ENCODE measurements at places on chromosomes 6 and 20.

DNA sequence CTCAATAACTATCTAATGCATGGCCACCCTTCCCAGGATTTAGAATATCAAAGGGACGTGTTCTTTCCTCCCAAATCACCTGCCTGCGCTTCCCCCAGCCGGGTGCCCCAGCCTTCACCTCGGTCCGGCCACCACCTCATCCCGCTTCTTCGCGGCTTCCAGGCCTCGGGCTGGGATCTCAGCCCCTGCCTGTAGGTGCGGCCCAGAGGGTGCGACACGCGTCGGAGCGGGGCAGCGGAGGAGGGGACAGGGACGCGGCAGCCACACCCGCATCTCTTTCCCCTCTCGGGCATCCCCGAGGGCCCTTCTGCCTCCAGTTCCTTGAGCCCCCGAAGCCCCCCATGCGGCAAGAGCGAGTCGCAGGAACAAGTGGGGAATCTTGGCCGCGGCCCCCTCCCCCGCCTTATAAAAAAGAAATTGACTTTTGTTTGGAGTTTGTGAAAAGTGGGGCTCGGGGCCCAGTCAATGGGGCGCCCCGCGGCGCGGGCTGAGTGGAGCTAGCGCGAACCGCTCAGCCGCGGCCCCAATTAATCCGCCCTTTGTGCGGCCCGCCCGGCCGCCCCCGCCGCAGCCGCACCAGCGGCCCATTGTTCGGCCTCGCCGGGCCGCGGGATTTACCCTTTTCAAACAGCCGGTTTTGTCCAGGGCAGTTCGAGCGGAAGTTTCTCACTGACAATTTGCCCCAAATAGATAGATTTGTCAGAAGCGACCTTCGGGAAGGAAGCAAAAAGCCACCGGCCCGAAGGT, 8.4 kb upstream of the NR2E1 start:
- no peak for DNase-seq

DNA sequence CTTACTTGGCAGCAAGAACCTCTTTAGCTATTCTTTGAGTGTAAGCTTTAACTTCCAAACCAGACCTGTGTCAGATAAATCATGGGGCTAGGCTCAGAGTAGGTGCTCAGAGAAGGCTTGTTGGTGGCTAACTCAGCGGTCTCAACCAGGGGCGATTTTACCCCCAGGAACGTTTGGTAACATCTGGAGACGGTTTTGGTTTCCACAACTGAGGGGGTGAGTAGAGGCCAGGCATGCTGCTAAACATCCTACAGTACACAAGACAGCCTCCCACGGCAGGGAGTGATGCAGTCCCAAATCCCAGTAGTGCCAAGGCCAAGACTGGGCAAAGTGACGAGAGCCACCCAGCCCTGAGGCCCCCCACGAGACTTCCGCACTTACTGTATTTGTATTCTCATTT, 59.2 kb downstream of the RAB44 start:
- no peak for DNase-seq

- DNase-seq, result no peak
These were observed 71.5 kb upstream of the COL21A1 start for GRCh38 chr6:56318851-56319250.

- no peak for DNase-seq
These were observed 134.8 kb downstream of the JPH2 start for GRCh38 chr20:44052166-44052565.

DNA sequence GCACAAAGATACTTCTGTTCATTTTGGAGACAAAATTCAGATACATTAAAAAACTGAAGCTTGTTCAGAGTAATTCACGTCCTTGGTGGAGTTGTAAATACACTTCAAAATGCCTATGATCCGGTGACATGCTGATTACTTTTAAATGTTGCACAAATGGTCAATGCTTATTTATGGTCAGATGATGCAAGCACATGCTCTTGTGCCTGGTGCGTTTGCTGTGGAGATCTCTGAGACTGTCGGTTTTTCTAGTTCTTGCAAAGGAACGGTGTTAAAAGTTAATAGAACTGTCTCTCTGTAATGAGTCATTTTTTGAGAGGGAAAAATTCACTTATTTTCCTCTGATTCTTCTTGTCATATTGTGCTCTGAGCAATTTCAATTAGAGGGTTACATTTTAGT, 45.2 kb upstream of the EDN3 start:
- no peak for DNase-seq

DNA sequence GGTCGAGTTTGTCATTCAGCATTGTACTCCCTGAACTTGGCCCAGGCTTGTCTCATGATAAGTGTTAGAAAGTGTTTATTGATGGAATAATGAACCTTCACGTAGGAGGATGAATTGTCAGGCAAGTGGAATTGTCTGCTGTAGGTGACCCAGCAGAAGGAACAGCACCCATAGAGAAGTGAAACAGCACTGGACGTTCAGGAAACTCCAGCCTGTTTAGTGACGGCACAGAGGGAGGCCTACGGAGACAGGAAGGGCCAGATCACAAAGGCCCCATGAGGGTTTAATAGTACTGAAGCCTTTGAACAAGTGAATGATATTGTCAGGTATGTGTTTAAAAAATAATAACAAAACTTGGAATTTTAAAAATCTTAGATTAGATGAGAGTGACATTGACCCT, 2.9 kb downstream of the STX11 start:
- DNase-seq, result no peak

GRCh38 chr20:37152284-37152683, 26.8 kb upstream of the RPN2 start:
- no peak for DNase-seq

- no peak for DNase-seq
These were observed 52.9 kb downstream of the SLC35B3 start for GRCh38 chr6:8382434-8382833.

DNA sequence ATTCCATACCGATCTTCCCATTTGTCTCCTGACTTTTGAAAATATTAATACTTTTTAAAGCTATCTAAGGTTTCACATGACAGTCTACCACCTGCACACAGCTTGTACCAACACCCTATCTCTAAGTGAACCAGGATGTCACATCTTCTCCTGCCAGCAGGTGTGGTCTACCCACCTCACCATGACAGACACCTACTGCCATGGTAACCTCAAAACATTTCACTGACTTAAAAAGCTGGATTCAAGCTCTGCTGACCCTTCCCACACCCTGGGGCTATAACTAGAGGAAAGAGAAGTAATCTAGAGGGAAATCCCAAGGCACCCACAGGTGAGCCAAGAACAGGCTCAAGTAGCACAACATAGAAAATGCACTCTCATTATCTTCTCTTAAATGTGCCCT, 1.2 kb downstream of the SLC17A3 start:
- no peak for DNase-seq

GRCh38 chr6:24188578-24189080, 62.6 kb downstream of the NRSN1 start:
- no peak for DNase-seq

DNA sequence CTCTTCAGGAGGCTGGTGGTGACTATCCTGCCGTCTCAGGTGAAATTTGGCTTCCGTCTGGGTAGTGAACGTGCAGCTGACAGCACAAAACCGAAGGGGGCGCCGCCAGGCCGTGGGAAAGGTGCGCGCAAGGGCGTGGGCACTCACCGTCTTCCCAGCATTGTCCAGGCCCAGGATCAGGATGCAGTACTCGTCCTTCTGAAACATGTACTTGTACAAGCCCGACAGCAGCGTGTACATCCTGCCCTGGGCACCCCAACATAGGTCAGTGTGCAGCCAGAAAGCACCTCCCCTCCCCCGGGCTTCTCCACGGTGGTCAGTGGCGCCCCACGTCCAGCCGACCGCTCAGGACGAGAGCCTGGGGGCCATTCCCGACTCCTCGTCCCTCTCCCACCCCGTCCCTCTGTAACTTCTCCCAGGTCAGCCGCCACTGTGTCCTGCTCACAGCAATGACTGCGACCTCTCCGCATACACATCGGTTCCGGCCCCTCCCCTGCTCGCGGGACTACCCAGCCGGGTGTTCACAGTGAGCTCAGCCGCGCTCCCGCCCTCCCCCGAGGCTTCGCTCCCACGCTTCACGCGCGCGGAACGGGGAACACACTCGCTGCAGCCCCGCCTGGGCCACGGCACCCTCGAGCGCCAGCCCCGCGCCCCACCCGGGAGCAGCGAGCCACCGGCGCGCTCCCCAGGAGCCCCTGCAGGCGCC, 771 bp downstream of the ARFRP1 start:
- DNase-seq, result no peak
